Activated T-cell treated with anti-CD3 and anti-CD28 coated beads for 4 hours (primary cell): ENCODE measurements at places on chromosomes 1 and 21.

DNA sequence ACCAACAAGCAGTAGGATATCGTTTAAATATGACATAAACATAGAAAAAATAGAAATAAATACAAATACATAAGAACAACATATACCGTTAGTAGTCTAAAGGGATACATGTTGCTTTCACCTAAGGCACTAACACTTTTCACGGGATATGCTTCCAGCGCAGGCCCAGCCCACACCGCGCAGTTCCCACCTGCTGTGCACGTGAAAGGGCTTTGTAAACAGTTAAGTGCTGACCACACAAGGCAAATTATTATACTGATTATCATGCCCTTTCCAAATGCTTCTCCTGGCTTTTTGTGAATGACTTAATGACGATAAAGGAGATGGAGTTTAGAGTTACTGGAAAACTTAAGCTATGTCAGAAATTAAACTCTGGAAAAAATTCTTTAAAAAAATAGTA lies 11.3 kb upstream of the IL22RA1 start:
- no peak for DNase-seq

DNA sequence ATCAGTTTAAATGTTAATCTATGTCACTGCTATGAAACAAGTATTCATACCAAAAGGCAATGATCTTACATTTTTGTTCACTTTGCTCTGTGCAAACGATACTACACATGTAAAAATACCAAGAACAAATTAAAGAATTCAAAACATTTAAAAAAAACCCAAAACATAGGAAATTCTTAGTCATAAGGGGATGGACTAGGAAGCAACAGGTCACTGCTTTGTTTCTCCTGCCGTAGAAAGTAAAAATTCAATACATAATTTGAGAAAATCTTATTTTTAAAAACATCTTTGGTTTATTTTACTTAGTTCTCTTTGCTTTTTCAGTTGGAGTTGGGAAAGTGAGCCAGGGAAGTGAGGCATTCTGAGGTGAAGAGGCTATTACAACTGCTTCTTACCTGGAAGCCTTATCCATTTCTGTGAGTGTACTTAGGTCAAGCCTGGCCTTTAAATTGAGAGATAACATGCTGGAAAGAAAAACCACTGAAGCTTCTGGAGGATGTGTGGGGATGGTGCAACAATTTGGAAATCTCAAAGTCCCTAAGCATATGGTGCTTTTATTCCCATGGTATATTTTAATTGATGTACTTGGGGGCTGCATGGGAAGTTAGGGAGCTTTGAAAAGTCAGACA lies 183.5 kb downstream of the CDC42BPA start:
- no peak for DNase-seq

DNA sequence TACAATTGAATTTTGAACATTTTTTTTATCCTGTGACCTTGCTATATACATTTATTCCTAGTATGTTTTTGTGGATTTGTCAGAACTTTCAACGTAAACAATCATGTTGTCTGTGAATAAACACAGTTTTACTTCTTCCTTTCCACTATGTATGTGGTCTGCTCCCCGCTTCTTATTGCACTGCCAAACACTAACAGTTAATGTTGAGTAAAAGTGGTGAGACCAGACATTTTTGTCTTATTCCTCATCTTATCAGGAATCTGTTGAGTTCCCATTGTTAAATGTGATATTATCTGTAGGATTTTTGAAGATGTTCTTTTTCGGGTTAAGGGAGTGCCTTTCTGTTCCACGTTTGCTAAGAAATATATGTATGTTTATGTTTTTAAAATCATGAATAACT lies 45.9 kb downstream of the CAMSAP2 start:
- no peak for DNase-seq

GRCh38 chr21:26117972-26118367 lies 52.6 kb downstream of the APP start:
- no peak for DNase-seq

DNA sequence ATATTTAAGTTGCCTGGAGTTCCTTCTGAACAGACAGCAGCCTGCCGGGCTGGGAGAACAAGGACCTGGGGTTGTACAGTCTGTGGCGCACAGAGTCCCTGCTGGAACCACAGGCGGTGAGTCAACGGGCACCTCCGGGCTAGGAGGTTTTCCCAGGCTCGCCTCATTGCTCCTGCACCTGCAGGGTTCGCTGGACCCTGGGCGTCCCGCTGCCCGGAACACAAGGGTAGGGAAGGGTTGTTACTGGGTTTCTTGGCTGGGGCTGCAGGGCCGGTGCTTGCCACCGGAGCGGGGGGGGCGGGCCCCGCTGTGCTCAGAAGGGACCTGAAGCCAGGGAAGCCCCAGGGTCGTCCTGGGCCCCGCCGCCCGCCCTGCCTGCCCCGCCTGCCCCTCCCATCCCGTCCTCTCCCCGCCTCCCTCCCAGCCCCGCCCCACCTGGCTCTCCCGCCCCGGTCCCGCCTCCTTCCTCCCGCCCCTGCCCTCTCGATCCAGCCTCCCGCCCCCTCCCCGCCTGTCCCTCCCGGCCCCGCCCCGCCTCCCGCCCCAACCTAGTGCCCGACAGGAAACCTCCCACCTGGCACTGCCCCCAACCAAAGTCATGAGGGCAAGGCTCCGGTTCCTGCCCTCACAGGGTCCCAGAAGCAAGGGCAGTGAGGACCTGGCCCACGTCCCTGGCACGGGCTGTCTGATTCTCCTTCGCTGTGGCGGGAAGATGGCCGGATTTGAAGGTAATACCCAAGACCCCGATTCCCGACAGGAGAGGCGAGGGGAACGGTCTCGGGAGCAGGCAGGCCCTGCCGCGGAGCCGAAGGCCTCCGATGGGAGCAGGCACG lies 6.8 kb downstream of the JMJD4 start:
- DNase-seq, result peak; percentile 54

DNA sequence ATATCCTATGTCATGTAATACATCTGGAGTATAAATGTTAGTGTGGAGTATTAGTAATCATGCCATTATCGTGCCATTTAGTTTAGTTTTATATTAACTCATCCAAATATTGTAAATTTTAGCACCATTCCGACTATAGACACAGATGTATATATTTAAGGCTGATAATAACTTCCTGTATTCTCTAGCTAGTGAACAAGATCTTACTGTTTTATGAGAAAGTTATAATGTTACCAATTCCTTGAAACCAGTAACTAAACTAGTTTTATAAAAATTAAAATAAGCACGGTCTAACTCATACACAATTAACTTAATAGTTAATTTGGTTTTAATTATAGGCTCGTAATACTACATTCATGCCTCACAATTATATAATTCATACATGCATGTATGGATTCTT lies 808.6 kb downstream of the USP25 start:
- DNase-seq, result no peak

- no peak for DNase-seq
Observed at GRCh38 chr1:65164633-65165032, 16.6 kb downstream of the AK4 start.

GRCh38 chr1:181469829-181470228 lies 13.5 kb upstream of the CACNA1E start:
- DNase-seq, result no peak

GRCh38 chr21:37276377-37276776 lies 9.2 kb upstream of the VPS26C start:
- no peak for DNase-seq

GRCh38 chr1:108936170-108936569 lies 27.1 kb downstream of the CLCC1 start:
- DNase-seq, result no peak

- DNase-seq, result no peak
Observed at GRCh38 chr1:76942549-76942948, 75.3 kb downstream of the ST6GALNAC5 start.

GRCh38 chr21:42833859-42834725 lies 45.2 kb downstream of the WDR4 start:
- DNase-seq, result no peak

GRCh38 chr1:154391086-154391770 lies 13.9 kb upstream of the IL6R start:
- DNase-seq, result no peak

DNA sequence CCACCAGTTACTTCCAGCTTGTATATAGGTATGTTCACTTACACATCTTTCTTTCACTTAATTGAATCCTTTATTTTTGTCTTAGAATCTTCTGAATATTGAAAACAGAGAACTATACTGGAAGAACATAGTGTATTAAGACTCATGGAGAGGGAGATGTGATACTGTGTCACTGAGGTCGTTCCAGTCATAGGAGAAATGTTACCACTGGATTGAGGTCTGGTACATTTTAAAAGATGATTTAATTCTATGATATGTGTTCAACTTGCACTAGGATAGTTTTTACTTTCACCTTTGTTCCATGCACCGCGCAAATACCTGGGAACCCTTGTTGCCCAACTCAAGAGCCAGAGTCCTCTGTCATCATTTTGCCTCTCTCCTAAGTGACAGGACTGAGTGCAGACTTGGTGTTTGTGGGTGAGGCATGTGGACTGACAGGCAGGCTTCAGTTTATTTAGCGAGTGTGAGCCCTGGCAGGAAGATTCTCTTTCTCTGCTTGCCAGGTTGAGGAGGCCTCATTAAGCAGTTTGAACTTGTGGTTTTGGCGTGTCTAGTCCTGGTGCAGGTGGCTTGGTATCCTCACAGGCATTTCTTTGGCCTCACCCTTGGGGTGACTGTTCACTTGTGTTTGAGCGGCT lies 63.7 kb downstream of the DYRK1A start:
- DNase-seq, result no peak

DNA sequence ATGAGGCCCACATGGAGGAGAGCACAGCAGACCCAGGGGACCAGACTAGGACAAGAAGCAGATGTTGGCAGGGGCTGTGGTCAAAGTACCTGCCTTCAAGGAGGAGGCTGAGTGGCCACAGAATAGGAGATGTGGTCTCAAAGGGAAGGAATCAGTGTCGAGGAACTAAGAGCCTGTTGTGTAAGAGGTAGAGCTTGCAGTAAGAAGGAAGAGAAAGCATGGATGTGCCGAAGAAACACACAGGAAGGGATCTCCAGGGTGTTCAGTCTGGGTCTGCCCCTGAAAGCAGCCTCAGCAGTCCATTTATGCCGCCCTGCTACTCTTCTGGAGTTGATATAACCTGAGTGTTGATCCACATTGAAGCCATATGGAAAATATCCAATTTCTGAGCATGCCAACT lies 83.9 kb downstream of the NID1 start:
- DNase-seq, result no peak

GRCh38 chr1:210236386-210236839 lies 3.8 kb downstream of the SERTAD4 start:
- DNase-seq, result no peak

- DNase-seq, result no peak
Observed at GRCh38 chr21:37983336-37984095, 67.3 kb upstream of the KCNJ6 start.

DNA sequence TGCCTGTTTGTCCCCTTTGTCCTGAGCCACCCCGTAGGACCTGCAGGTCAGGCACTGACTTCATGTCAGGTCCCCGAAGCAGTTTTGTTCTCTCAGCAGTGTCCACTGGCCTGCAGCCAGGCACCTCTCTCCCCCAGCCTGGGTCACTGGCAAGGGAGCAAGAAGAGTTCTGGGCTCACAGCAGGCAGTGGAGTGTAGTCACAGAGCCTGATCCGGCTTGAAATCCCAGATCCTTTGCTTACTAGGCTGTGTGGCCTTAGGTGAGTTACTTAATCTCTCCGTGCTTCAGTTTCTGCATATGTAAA lies 34.2 kb downstream of the L1TD1 start:
- DNase-seq, result no peak

GRCh38 chr1:180282401-180283044 lies 52.5 kb downstream of the LHX4 start:
- no peak for DNase-seq

GRCh38 chr1:214451596-214451995 lies 99.8 kb downstream of the PTPN14 start:
- no peak for DNase-seq

- no peak for DNase-seq
Observed at GRCh38 chr1:31987135-31987619, 26.5 kb upstream of the KHDRBS1 start.

DNA sequence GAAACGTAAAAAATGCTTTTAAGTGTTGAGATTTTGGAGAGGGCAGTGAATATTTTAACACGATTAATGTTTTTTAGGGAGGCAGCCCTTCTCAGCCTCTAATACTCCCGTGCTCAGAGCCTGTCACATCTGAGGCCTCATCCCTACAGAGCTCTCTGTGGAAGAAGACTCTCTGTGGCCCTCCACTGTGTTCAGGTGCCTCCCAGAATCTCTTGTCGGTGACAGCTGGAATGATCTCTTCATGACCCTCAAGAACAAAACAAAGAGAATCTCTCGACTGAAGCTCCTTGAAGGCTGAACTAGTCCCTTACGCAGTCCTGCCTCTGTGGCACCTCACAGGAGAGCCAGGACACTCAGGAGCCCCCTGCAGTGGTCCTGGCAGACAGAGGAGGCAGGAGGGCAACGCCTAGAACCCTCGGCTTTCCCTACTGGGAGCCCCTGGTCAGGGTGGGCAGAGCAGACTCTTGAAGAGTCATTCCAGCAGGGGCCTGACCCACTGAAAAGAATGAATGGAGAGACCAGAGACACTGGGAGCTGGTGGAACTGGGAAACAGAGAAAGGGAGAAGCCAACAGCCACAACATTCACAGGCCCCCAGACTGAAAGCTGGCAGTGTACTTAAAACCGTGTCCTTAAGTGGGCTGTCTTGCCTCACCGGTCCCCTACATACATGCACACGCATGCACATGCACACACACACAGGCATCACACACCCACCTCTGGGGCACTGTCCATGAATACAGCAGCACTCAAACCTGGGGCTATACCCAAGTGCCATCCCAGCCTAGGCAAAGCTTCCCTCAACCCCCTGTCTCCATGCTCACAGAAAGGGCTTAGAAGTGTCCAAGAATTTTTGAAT lies 67.5 kb upstream of the ANGPTL1 start:
- no peak for DNase-seq

- no peak for DNase-seq
Observed at GRCh38 chr1:233463333-233463732, 135.8 kb downstream of the MAP3K21 start.

GRCh38 chr1:117120774-117121588 lies 568 bp downstream of the TRIM45 start:
- peak; percentile 30 for DNase-seq

- no peak for DNase-seq
Observed at GRCh38 chr1:230423261-230423660, 2.9 kb downstream of the PGBD5 start.

DNA sequence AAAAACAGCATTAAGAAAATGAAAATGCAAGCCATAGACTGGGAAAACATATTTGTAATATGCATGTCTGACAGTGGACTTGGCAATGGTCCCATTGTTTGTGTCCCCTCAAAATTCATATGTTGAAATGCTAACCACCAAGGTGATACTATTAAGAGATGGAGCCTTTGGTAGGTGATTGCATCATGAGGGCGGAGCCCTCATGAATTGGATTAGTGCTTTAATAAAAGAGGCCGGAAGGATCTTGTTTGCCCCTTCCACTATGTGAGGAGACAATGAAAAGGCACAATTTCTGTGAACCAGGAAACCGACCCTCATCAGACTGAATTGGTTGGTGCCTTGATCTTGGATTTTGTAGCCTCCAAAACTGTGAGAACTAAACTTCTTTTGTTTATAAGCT lies 232.3 kb downstream of the GPR52 start:
- no peak for DNase-seq

GRCh38 chr1:66355756-66356155 lies 178.2 kb upstream of the SGIP1 start:
- DNase-seq, result no peak
